Activated T-helper 1 cell treated with anti-CD3 and anti-CD28 coated beads, Interleukin-2, amount 50 U/mL, for 16 hours (primary cell): ENCODE measurements at places on chromosomes 1 and 21.

GRCh38 chr1:3698660-3699408, 46.5 kb downstream of the TP73 start:
- no peak for DNase-seq

DNA sequence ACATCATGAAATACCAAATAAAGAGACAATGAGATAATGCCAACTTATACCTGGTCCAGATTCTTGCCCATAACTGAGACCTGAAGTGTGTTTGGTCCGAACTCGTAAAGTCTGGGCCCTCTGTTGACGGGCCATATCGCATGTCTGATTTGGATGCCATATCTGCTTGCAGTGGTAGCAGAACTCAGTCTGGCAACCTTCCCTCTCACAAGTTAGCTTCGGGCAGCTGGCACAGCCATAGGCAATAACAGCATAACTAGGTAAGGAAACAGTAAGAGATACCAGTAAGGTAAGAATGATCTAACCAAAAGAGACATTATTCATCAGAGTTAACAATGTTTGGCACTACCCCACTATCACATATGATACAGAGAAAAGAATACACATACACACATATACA, 15.1 kb downstream of the RNF19B start:
- no peak for DNase-seq

DNA sequence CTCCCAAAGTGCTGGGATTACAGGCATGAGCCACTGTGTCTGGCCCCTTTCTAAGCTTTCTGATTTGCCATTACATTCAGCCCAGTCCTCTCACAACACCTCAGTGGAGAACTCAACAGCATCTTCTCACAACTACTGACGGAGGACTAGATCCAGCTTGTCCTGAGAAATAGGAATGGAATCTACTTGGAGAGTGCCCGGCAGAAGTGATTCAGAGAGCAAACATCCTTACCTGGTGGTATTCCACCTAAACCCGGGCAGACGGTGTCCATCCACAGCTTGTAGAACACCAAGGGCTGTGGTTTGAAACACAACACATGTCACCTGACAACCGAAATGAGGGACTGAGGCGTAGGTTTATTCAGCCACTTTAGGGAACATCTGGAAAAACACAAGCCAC, 28.8 kb upstream of the CCSAP start:
- DNase-seq: no peak

DNA sequence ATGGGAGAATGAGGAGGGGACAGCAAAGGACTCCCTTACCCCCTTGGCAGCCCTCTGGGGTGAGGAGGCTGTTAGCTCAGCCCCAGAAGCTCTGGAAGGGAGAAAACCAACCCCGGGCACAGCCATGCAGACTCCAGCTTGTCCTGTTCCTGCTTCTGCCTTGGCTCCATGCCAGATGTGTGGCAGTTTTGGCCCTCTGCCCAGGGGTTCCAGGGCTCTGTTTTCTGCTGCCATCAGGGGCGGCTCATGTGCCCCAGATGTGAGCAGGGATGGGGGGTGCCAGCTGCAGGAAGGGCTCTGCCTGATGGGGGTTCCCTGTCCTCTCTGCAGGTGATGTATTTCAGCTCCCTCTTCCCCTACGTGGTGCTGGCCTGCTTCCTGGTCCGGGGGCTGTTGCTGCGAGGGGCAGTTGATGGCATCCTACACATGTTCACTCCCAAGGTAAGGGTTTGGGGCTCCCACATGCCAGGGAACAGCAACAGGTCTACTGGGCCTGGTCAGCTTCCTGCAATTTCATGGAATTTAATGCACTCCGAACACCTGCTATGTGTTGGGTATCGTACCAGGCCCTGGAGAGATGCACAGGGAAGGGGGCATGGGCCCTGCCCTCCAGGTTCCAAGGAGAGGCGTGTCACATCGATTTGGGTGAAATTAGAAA, 26.1 kb downstream of the SLC6A17 start:
- no peak for DNase-seq

DNA sequence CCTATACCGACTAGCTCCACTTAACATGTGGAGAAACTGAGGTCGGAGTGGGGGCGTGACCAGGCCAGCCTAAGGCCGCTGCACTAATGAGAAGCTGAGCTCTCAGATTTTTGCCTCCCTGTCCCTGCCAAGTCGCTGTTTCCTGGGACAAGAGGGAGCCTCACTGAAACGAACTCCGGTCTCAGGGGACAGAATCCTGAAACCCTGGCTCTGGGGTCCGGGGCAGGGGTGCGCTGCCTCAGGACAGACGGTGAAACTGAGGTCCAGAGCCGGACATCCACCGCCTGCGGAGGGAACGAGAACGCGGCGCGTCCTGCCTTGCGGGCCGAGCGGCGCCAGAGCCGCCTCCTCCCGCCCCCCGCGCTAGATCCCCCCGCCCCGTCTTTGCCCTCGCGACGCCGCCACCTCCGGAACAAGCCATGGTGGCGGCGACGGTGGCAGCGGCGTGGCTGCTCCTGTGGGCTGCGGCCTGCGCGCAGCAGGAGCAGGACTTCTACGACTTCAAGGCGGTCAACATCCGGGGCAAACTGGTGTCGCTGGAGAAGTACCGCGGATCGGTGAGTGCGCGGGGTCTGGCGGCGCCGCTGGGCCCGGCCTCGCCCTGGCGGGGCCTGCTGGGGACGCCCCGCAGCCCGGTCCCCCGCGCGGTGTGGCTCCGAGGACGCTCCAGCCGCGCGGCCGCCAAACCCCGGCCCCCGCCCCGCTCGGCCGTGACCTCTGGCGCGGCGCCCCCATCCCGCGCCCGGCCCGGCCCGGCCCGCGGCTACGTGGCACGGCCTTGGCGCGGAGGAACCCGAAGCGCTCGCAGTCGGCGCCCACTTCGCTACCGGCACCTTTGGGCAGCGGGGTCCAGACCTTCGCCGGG, at the start of gene GPX7:
Gene GPX7, plus strand, starts transcription at position 381 of the 865 bp plus-strand sequence. Its CDS starts 39 bp downstream, at position 420.
- DNase-seq: peak; percentile 38

GRCh38 chr1:155261493-155261851, 688 bp downstream of the SCAMP3 start:
- DNase-seq: no peak

GRCh38 chr1:154533952-154534844, 24.3 kb downstream of the UBE2Q1 start:
- DNase-seq: no peak

DNA sequence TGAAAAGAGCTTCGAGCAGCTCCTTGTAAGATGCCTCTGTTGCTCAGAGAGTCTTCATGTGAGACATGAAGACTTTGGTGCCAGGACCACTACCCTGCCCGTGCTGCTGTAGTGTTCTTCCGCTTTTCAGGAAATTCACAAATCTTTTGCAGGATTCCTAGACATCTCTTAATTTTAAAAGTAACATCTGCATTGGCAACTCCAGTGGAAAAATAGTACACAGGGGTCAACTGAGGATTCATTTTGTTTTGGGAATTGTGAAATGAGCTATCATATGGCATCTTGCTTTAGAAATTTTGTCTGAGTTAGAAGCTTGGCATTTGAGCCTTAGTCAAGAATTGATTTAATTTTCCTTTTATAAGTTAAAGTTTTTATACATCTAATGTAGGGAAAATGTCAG, 7.2 kb downstream of the PRDM2 start:
- DNase-seq: no peak

DNA sequence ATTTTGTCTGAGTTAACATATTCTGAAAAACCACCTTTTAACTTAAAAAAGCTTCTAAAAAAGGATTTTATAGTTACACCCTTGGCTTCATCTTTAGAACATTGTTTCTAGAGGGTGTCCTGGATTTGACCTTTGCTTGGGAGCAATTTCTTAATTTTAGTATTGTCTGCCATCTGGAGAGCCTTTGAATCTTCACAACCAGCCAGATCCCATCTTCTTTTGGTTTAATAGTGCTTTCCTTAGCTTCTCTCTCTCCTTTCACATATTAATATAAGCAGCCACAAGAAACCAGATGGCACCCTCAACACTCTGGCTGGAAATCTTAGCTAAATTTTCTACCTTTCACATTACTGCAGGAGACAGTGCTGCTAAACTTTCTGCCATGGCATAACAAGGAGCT, 76.5 kb upstream of the TSPAN2 start:
- no peak for DNase-seq

GRCh38 chr1:109261578-109261977, 12.2 kb downstream of the CELSR2 start:
- DNase-seq: no peak

GRCh38 chr1:246789454-246790339, 65.5 kb downstream of the SCCPDH start:
- DNase-seq: no peak

GRCh38 chr1:208149776-208150514, 94.2 kb downstream of the PLXNA2 start:
- DNase-seq: no peak

DNA sequence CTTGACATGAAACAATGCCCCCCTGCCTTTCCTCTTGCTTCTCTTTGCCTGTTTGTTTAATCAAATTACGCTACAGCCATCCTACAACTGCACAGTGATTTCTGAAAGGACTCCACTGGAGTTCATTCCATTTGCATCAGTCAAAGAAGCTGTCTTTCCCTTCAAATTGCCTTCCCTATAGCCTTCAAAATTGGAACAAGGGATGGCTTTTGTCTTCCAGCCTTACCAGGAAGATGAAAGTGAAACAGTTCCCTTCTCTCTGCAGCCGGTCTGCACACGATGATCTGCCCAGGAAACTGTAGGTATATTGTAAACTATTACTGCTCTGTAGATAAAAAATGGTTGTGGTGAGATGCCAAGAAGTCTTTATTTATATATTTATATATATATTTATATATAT, 65.6 kb upstream of the ETS2 start:
- DNase-seq: no peak

DNA sequence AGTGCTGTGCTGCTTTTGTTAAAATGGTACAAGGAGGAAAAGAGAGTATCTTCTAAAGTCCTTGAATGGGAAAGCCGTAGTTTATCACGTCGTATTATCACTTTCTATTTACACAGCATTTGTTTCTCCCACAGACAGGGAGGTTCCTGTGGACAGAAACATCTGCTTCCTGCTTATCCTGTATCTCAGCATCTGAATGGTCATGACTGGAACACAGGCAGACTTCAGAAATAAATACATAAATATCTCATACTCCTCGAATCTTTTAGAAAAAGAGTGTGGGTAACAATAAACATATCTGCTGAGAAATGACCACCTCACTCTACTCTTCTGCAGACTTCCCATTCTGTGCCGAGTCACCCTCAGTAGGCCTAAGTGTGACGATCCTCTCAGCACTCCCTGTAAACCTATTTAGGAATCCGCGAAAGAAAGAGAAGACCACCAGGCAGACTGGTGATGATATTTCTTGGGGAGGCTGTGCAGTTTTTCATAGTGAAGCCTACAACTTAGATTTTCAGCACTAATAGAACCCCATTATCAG, 393.5 kb downstream of the SMYD3 start:
- DNase-seq: no peak

GRCh38 chr1:12439073-12439472, 178.9 kb downstream of the DHRS3 start:
- DNase-seq: no peak

- DNase-seq: no peak
Observed at GRCh38 chr1:198246337-198246736, 89.5 kb downstream of the NEK7 start.

- no peak for DNase-seq
Observed at GRCh38 chr1:230816018-230816417, 52.3 kb downstream of the C1orf198 start.

DNA sequence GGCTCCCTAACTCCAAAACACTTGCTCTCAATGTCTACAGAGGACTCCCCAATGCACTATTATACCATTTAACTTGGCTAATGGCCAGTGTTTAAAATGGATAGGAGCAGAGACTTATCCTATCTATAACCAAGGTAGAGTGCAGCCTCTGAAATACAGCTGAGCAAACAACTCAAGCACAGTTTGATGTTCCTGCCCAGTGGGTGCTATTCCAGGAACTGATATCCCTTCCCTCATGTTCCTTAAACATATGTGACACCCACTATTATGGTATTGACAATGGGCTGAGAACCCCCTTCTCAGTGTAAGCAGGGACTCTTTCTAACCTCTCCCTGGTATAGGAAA, 51.7 kb downstream of the SH3GLB1 start:
- no peak for DNase-seq

DNA sequence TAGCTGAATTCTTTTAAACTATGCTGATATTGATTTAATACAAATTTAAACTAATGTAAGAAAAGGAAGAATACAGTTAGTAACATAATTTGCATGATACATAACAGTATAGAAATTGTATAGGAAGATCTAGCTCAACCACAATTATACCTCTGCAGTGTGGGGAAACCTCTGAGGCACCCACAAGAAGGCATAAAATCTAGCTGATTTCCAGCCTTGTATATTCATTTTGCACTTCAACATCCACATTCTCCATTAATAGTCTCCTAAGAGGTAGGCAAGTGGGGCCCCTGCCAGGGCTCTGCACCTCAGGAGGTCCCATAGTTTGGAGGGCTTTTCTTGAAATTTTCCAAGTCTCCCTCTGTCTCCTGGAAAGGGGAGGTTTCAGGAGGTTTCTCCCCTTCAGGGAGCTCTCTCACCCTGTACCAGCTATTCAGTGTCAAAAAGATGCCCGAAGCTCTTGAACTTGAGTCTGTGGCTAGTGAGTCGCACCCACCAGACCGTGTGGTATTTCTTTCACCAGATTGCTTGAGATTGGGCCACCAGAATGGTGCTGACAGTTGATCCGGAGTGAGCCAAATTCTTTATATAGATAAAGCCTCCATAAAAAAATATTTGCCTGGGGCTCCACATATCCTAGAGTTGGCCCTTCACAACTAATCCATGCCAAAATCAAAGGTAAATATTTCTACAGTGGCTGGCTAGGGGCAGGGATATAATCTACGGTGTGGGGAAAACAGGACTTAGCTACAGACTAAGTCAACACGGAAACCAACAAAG, 108.2 kb downstream of the TIAM1 start:
- no peak for DNase-seq

DNA sequence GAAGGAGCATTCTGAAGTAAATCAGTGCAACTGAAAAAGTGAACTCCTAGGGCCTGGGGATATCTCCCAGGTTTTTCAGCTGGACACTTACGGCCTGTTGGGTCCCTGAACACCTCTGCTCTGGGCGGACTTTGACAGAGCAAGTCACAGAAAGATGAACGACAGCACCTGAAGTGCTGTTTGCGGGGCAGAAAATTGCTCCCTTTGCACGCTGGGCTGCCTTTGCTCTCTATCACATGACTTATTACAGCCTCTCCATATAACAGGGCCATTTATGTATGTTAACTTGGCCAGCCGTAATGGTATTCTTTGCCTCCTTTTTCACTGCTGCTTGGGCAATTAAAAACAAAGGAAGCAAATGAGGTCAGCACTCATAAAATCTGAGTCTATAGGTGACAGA, 332.9 kb downstream of the BARHL2 start:
- no peak for DNase-seq

DNA sequence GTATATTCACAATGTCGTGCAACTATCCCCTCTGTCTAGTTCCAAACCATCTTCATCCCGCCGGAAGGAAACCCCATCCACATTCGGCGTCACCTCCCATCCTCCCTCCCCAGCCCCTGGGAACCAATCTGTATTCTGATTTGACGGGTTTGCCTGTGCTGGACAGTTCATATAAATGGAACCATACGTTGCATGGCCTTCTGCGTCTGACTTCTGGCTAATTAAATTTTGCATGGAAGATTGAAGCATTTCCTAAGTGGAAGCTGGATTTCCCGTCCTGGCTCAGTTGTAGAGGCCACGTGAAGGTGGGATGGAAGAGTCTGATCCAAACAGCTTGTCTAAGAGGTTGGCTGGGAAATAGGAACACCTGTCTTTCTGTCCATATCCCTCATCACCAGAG, 14.6 kb downstream of the SPSB1 start:
- DNase-seq: no peak

- DNase-seq: no peak
Observed at GRCh38 chr1:163257763-163258162, 55.0 kb upstream of the RGS5 start.
